ENCODE measurements at places on chromosomes 2 and 18.

DNA sequence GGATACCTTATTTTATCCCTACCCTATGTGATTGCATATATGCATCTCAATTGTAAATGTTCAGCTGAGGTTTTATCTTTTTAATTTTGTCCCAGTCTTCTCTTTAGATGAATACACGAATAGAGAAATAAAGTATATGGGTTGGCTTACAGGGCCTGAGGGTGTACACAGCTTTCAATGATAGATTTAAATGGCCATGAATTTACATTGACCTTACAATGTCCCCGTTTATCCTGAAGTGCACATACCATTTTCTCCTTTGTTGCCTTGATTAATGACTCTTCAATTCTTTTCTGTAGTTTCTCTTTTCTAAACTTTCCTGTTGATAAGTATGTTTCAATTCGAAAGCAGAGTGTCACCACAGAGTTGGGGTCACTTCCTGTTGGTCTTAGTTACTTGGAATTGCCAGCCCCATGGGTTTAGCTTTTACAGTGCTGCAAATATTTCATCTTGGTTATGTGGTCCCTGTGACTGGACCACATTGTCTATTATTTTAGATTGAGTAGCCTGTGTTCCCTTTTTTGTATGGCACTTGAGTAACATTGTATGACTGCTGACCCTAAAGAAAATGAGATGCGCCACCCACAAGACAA is 1616.3 kb upstream of the ACVR2A start:
- DNase-seq: no peak

- DNase-seq: no peak
Measured at GRCh38 chr2:88590998-88591613, 36.2 kb downstream of the EIF2AK3 start.

DNA sequence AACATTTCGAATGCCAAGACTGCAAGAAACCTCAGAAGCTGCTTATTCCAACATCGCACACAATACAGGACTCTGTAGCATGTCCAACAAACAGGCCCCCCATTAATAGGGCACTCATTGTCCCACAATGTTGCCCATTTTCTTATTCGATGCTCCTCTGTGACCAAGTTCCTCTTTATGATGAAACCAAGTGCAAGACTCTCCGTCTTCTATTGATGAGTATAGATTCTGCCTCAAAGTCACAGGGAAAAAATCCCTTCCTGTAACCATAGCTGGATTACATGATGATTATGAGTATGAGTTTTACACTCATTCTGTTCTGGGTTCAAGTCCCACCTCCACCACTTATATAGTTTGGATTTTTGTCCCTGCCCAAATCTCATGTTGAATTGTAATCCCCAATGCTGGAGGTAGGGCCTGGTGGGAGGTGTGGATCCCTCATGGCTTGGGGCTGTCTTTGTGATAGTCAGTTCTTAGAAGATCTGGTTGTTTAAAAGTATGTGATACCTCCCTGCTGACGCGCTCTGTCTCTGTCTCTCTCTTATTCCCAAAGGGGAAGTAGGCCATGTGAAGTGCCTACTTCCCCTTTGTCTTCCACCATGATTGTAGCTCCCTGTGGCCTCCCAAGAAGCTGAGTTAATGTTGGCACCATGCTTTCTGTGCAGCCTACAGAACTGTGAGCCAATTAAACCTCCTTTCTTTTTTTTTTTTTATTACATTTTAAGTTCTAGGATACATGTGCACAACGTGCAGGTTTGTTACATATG is 148.7 kb downstream of the OSR1 start:
- DNase-seq: no peak

DNA sequence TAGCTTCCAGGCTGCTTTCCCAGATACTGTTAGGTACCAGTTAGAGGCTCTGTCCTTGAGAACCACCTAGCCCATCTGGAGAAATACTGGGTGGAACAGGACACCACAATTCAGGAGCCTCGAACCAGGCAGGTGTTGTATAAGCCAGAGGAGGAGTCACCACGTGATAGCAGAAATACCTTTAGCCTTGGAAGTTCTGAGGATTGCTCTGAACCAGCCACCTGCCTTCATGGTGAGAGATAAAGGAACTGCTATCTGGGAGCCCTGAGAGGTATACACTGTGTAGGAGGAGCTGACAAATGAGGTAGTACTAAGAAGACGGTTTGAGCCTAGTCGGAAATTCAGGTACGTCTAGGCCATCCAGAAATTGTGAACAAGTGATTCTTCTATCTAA is 7.6 kb upstream of the GPBAR1 start:
- no peak for DNase-seq

DNA sequence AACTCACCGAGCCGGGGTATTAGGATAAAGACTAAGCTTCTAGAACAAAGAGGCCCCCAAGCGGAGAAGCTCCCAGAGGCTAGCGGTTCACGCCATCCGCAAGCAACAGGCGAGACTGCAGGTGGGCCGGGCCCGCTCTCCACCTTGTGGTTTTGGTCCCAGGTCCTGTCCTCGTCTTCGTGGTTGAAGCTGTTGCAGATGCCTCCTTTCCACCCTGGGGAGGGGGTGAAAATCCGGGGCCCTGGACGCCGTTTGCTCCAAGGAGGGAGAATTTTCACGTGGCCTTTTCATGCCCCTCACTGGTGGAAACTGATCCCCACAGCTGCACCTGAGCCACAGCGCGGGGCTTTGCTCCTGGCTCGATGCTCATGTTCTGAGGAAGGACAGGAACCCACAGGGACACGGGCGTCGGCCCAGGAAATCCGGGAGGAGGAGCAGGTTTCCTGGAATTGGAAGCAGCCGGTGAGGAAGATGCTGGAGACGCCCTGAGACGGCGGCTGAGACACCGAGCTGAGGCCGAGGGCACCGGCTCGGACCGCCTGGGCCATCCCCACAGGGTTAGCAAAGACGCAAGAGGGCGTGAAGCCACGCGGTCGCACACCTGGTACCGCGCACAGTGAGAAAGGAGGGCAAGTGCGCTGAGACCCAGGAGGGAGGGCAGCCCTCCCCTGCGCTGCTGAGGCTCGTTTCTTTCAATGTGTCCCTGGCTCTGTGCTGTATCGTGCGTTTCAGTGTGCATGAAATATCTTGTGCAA is 54.7 kb upstream of the SALL3 start:
- no peak for DNase-seq

DNA sequence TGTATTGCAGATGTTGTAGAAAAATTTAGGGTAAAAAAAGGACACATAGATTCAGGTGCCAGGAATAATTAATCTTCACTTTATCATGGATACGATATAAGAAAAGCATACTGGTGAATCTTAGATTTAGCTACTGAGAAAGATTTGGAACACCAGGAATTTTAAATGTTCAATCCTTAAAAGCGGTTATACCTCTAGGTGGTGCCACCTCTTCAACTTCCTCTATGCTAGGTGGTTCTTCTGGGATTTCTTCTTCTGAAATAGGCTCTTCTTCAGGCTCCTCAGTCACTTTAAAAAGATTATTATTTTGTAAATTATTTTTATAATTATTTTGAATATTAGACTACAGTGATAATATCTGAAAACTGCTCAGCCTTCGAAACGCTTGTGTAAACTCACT is 133.1 kb downstream of the TTN start:
- DNase-seq: no peak

- DNase-seq: no peak
Measured at GRCh38 chr18:77108821-77109647, 23.5 kb downstream of the MBP start.

- no peak for DNase-seq
Measured at GRCh38 chr2:138293549-138293948, 208.0 kb upstream of the SPOPL start.

- DNase-seq: no peak
Measured at GRCh38 chr2:10204326-10205161, 82.0 kb downstream of the RRM2 start.

DNA sequence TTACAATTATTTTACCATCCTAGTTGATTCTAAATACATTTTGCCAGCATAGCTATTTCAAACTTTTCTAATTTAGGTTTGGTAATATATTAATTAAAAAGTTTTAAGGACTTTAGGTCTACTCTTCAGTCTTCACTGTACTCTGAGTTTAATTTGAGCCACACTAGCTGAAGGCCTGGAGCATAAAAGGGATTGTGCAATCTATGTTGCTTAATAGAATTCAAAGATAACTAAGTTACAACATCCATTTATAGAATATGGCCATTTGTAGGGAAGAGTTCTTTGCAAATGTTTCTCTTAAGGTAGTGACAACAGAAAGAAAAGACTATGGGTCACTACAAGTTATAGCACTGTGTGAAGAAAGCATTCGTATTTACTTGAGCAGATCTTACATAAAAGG is 702.2 kb upstream of the NRXN1 start:
- no peak for DNase-seq

DNA sequence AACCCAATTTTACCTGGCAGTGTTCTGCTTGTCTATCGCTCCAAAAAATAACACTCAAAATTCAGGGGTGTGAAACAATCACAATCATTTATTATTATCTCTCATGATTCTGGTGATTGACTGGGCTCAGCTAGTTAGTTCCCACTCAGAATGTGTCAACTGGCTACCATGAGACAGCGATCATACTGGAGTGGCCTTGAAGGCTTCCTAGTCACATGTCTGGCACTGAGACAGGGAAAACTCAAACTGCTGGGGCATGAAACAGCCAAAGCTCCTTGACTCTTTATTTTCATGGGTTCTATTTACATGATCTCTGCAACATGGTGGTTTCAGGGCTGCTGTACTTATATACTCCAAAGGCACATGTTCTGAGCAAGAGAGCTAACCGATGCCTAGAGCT is 6.2 kb upstream of the ANXA4 start:
- no peak for DNase-seq

- DNase-seq: no peak
Measured at GRCh38 chr2:204268971-204269370, 276.3 kb upstream of the PARD3B start.

- no peak for DNase-seq
Measured at GRCh38 chr2:33267756-33268155, 208.7 kb upstream of the RASGRP3 start.

DNA sequence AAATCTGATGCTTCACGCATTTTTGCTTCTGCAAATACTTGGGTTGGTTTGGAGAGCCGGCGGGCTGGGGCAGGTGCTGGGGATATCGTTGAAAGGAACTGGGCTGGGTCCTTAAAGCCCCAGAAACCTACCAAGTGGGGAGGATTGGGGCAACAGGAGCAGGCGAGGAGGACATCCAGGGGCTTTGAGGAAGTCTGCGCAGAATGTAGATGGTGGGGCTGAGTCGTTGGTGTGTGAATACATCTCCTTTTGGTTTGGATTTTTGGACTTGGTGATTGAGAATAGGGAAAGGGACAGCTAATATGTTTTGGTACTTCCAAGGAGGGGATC is 1.1 kb downstream of the DCC start:
- no peak for DNase-seq

DNA sequence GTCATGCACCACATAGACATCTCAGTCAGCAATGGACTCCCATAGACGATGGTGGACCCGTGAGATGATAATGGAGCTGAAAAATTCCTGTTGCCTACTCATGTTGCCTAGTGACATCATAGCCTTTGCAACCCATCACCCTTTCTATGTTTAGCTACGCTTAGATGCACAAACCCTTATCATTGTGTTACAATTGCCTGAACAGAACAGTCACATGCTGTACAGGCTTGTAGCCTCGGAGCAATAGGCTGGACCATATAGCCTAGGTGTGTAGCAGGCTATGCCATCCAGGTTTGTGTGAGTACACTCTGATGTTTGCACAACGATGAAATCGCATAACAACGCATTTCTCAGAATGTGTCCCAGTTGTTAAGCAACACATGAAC is 221.6 kb downstream of the ALPK2 start:
- DNase-seq: no peak

DNA sequence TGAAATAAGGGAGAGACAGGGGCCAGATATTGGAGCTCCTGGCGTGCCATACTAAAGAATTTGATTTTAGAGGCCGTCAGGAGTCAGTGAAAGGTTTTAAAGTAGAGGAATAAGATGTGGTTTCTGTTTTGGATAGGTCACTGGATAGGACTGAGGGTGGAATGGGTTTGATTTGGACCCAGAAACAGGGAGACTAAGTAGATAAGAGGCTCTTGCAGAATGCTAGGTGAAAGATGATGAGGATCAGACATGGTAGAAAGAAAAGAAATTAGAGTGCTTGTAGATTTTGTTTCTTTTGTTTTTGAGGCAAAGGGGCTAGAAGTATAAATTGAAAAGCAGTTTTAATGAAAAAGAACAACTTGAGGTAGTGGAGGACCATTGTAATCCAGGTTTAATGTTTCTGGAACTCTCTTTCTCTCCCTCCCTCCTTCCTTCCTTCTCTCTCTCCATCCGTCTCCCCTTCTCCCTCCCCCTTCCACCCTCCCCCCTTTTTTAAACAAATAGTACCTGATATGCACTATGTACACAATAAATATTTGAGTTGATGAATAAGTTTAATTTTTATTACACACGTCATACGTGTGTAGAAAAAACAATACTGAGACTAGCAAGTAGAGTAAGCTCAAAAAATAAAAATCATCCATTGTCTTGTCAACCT is 1.9 kb downstream of the NDUFV2 start:
- no peak for DNase-seq

DNA sequence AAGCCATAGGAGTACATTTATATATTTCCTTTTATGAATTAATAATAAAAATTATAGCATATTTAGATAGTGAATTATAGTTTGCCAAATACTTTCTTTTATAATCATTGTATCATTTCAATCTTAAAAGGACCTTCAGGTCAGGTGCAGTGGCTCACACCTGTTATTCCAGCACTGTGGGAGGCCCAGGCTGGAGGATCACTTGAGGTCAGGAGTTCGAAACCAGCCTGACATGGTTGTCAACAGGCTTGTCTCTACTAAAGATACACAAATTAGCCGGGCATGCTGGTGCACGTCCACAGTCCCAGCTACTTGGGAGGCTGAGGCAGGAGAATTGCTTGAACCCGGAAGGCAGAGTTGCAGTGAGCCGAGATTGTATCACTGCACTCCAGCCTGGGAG is 19.7 kb downstream of the APOB start:
- DNase-seq: no peak

DNA sequence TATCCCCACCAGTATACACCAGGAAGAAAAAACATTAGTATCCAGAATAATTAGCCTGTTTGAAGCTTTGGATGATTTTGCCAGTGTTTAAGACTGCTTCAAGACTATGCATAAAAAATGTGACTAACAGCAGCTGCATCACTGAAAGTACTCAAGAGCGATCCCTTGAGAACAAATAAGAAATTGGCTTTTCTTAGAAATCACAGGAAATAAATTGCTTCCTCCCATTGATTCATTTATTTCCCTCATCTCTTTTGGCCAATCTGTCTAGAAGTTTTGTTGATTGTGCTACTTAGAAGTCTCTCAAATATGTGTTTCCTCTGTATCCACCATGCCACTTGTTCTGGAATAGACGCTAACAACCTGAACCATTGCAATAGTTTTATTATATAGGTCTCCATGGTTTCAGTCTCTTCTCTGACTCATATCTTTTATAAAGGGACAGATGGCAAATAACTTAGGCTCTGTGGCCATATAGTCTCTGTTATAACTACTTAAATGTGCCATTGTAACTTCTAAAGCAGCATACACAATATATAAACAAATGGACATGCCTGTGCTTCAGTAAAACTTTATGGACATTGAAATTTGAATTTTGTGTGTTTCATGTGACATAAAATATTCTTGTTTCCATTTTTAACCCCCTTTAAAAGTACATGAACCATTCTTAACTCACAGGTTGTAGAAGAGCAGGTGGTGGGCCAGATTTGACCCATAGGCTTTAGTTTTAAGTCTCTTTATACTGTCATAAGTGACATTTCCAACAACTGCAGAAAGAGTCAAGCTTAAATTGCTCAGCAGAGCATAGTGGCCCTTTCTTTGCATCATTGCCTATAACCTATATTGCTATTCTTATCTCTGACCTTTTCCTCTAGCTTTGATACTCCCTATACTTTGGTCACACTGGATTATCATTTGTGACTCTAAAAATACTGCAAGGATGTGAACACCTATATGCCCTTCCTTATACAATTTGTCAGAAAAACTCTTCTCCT is 123.9 kb downstream of the MC4R start:
- DNase-seq: no peak

Measured in effector memory CD4-positive, alpha-beta T cell (primary cell).